ENCODE measurements at places on chromosomes 6 and 20.
A peak's percentile ranks its signal among the peaks of the same experiment; 100 is the strongest.

DNA sequence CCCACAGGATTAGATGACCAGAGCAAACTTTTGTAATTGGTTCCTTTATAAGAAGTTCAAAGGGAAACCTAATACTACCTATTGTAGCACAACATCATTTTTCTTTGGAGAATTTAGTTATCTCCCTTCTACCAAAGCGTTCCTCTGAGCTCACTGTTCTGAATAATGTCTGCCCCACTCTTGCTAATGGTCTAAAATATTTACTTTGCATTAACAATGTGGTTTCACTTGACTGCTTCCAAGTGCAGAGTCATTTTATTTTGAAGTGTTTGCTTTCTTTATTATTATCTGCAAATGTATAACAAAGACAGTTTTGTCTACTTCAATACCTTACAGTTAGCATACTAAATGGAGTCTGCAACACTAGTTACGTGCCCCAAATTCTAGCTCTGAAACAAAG is 15.0 kb downstream of the TRAPPC3L start:
- DNase-seq = peak; percentile 34

- DNase-seq = no peak
These were observed 205.0 kb downstream of the KCNQ5 start for GRCh38 chr6:72826744-72827438.

GRCh38 chr20:39453890-39454289 is 491.7 kb downstream of the DHX35 start:
- DNase-seq = no peak

DNA sequence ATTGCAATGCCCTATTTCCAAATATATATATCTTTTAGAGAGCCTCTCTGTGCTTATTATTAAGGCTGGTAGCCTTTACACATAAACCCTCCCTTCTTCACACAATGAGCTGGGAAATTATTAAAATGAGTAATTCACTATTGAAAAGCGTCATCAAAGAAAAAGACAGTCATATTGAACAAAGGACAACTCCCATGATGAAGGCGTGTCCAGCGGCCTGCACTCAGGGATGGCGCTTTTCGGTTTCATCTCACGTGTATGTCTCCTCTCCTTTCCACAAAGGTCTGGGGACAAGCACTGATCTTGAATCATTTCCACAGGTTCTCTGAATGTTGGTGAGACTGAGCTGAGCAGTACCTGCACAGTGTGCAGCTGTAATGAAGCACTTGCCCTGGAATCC is 3.5 kb downstream of the SERPINB9 start:
- no peak for DNase-seq
